Stimulated activated CD8-positive, alpha-beta memory T cell treated with anti-CD3 and anti-CD28 coated beads, Interleukin-4, amount 100 ng/mL, for 1 hour (primary cell): ENCODE measurements at places on chromosomes 5 and 9.

GRCh38 chr5:80825786-80826460, 134.2 kb upstream of the RASGRF2 start:
- DNase-seq: no peak

DNA sequence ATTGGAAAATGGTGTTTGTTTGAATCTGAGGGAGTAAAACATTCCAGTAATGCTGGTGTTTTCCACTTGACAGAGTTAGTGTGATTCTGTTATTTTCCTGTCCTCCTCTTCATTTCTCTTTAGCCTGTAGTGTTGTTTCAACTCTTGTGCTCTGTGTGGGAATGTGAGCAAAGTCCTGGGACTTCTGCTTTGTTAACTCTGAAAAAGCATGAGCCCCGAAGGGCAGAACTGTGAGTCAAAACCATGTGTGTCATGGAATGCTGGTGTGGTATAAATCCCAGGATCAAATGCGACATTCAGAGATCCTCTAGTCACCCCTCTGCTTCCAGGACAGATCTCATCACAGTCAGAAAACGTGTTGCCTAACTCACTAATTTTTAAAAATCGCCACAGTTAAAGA, 8.9 kb downstream of the F2R start:
- no peak for DNase-seq

DNA sequence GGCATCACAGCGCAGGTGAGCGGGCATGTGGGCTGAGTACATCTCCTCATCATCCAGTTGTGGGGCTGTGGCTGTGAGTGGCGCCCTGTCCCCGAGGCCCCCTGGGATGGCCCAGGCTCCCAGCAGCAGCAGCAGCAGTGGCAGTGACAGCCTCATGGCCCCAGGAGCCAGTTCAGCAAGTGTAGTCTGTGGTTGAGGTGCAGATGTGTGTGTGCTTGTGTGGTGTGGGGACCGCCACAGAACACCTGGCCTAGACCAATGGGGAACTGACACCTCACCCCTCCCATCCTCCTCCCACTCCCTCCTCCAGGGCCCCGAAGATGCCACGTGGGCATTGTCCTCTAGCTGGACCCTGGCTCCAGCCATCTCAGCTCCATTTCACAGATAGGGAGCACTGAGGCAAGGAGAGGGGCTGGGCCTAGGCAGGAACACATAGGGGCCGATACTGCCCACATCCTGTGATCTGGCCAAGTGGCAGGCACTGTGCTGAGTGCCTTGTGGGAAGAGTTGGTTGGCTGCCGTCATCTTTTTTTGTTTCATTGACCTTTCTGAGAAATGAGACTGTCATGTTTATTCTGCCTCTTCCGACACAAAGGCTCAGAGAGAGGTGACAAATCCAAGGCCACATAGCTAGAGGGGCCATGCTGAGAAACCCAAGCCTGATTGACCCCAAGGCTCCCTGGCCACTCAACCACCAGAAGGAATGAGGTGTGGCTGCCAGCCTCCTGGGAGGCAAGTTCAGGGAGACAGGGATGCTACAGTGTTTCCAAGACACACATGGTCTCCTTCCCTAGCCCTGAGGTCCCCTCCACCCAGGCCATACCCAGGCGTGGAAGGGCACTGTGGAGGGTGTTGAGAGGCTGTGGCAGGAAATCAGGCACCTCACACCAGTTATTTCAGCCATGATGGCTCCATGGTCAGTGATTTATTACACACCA, at the start of gene MZB1:
Gene MZB1, minus strand, starts transcription at position 213 of the 938 bp plus-strand sequence. Its CDS starts 57 bp downstream, at position 156.
- peak; percentile 28 for DNase-seq

GRCh38 chr5:66981266-66982055, 215.1 kb downstream of the CD180 start:
- no peak for DNase-seq

DNA sequence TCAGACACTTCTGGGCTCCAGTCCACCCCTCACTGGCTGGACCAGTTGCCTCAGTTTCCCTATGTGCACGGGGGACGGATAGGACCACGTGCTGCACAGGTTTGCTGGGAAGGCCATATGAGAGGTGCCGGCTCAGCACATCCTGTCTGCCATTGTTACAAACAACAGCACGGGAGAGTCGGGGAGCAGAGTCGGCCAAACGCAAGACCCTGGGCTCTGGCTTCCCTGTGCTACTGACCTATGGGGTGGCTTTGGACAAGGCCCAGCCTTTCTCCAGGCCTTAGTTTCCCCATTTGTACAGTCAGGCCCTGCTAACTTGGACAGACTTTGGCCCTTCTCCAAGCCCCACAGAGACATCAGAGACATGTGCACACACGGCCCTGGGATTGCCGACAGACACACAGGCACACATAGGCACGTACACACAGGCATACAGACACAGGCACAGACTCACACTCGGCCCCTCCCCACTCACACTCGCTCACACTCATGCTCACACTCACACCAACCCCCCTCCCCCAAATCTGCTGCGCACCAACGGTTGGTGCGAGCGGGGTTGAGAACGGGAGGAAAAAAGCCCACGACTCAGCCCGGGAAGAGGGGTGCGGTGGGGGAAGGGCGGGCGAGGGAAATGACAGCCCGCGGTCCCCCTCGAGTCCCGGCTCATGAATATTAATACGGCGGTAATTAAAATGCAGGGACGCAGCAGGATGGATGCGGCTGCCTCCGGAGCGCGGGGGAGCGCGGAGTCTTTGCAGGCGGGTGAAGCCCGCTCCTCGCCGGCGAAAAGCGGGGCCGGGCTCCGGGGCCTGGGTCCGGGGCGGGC, 133.0 kb downstream of the C9orf50 start:
- DNase-seq: no peak

DNA sequence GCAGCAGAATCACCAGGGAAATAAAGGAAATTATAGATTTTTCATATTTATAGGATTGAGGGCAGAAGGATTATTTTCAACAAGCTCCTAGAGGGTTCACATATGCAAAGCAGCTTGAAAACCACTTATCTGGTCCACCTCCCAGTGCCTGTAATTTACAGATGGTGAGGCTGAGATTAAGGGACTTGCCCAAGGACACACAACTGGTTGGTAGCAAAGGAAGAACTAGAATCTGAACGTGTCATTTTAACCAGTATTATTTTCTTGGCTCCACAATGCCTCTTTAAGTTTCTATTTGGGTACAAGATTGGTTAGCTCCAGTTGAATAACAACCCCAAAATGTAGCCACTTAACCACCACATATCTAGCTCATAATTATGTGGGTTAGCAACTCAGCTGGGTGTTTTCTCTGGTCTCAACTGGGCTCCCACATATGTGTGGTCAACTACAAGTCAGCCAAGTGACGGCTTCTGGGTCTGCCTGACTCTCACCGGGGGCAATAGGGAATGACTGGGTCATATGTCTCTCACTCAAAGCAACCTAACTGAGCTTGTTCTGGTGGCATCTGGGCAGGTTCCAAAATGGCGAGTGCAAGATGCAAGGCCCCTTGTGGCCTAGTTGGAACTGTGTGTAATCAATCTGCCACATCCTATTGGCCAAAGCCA, 127.7 kb downstream of the ZDHHC21 start:
- DNase-seq: no peak
